ENCODE measurements at places on chromosomes 16 and 17.

GRCh38 chr17:27504188-27504995, 48.1 kb downstream of the KSR1 start:
- DNase-seq, result no peak

GRCh38 chr17:43679911-43680310, 18.2 kb upstream of the MEOX1 start:
- no peak for DNase-seq

GRCh38 chr16:81457326-81458133, 12.9 kb downstream of the CMIP start:
- DNase-seq, result no peak

- no peak for DNase-seq
Measured at GRCh38 chr17:41697122-41697962, 8.7 kb downstream of the EIF1 start.

GRCh38 chr16:69620573-69620972, 54.8 kb downstream of the NFAT5 start:
- DNase-seq, result no peak

DNA sequence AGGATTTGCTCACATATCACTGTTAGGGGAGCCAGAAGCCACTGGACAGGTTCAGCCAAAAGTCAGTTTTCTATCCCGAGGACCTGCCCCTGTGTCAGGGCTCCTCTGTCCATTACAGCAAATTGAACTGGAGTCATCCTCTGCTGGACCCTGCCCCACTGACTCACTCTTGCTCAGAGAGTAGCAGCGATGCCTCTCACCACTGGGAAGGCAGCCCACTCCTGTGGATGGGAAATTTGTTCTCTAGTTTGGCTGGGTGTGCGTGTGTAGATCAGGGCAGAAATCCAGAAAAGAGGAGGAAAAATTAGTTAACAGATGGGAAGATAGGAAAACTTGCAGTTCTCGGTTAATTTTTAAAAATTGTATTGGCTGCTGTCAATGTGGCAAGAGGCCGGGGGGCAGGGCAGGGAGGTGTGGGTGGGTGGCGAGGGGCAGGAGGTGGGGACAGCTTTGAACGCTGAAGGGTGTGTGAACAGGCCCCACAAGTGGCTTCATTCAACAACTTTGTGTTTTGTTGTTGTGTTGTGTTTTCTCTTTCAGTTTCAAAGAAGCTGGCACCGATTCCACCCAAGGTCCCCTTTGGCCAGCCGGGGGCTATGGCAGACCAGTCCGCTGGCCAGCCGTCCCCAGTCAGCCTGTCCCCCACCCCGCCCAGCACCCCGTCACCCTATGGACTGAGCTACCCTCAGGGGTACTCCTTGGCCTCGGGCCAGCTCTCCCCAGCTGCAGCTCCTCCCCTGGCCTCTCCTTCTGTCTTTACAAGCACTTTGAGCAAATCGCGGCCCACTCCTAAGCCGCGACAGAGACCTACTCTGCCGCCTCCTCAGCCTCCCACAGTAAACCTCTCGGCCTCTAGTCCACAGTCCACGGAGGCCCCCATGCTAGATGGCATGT, 33.6 kb downstream of the ELAC2 start:
- DNase-seq, result no peak

GRCh38 chr16:30030841-30031413, at the start of gene TLCD3B:
Gene TLCD3B (minus strand): TSS chr16:30031271. CDS start chr16:30030527, 744 bp downstream.
- no peak for DNase-seq

- no peak for DNase-seq
Measured at GRCh38 chr16:56019274-56019673, 144.1 kb upstream of the CES5A start.

GRCh38 chr16:48153774-48154173, 2.0 kb downstream of the ABCC12 start:
- no peak for DNase-seq

DNA sequence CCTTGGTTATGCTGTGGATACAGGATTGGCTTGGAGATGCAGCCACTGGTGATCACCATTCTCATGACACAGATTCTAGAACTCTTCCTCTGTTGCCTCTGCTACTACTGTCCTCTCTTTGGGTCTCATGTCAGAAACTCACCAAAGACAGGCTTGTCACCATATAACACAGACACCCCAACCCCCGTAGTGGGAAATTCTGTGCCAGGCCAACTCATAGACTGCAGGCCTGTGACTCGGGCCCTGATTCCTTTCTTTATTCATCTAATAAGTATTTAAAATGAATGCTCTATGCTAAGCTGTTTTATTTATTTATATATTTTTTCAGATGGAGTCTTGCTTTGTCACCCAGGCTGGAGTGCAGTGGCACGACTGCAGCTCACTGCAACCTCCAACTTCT, 9.5 kb downstream of the CYB5D2 start:
- no peak for DNase-seq

GRCh38 chr16:68662035-68662434, 16.9 kb downstream of the CDH3 start:
- DNase-seq, result no peak

- DNase-seq, result no peak
Measured at GRCh38 chr16:12300945-12301500, 324.5 kb downstream of the SNX29 start.

- DNase-seq, result no peak
Measured at GRCh38 chr17:40791111-40791510, 8.6 kb downstream of the KRT28 start.

Measured in activated CD4-positive, CD25-positive, alpha-beta regulatory T cell treated with anti-CD3 and anti-CD28 coated beads, Interleukin-2, amount 50 U/mL, for 16 hours (primary cell).